Uterus (tissue), 4 donors: ENCODE measurements at places on chromosomes 5 and 9. TPM values are rescaled to one million over a fixed set of nuclear protein-coding genes. Genes with fewer than 3 reads are reported as not detected.

- DNase-seq = peak; percentile 73
Measured at GRCh38 chr9:97510797-97511654, 9.6 kb downstream of the TMOD1 start.

- DNase-seq = no peak
Measured at GRCh38 chr9:109171926-109172325, 4.9 kb upstream of the FRRS1L start.

- no peak for DNase-seq
Measured at GRCh38 chr5:174327317-174327864, 281.9 kb downstream of the NSG2 start.

GRCh38 chr9:90420768-90421513, 221.7 kb downstream of the DIRAS2 start:
- no peak for DNase-seq

CCL28 gene
- 1.0 TPM for total RNA-seq

GRCh38 chr5:16454686-16455085, 10.9 kb downstream of the ZNF622 start:
- no peak for DNase-seq

SNX24 gene
- total RNA-seq = 12.8 TPM

GRCh38 chr5:128764601-128765310, 200.5 kb upstream of the SLC27A6 start:
- no peak for DNase-seq

HTR4 gene
- total RNA-seq = not detected

DNA sequence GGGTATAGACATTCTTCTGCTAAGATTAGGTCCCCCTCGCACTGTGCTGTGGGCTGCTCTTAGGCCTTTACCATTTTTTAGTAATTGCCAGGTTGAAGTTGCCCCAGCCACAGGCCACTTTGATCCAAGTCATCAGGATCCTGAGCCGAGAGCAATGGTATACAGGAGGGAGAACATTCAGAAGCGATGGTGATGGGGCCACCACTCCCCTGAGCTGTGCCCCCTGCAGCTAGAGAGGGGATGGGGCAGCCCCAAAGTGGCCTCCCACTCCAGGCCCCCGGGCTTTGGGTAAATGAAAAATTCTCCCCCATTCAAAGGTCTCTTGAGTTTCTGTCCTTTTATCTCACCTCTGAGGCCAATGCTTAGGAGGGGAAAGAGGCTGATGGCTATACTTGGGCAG, 59.4 kb downstream of the MACROH2A1 start:
- DNase-seq = no peak

LAMC3 gene
- 3.1 TPM for total RNA-seq

SYNPO gene
- total RNA-seq = 11.5 TPM

DNA sequence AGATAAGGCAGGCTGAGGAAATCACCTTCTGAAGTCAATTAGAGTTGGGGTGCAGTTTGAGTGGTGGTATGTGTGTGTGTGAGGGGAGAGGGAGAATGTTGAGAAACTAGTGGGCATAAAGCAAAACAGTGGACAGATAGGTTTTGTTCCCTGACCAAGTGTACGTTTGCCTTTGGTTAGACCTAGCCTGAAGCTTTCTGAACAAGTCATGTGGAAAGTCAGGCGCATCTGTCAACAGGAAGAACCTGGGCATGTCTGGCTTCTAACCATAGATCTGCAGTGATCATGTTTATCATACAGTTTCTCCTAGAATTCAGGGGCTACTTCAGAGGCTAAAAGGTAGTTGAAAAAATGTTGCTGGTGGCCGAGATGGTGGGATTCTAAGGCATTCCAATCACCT, 143.2 kb upstream of the PCA3 start:
- DNase-seq = no peak

SPATA24 gene
- not detected for total RNA-seq

UNC13B gene
- 15.4 TPM for total RNA-seq

DNA sequence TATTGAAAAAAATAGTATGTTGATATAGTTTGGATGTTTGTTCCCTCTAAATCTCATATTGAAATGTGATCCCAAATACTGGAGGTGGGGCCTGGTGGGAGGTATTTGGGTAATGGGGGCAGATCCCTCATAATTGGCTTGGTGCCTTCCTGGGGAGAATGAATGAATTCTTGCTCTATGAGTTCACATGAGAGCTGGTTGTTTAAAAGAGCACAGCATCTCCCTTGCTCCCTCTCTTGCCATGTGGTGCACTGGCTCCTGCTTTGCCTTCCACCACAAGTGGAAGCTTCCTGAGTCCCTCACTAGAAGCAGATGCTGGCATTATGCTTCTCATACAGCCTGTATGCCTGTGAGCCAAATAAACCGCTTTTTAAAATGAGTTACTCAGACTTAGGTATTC, 154.8 kb downstream of the ADAMTS6 start:
- no peak for DNase-seq

- no peak for DNase-seq
Measured at GRCh38 chr5:31886206-31886605, 247.3 kb downstream of the PDZD2 start.

BAAT gene
- total RNA-seq = not detected

- no peak for DNase-seq
Measured at GRCh38 chr9:104618104-104618503, at the start of gene OR13C9. Gene OR13C9 (minus strand): TSS chr9:104618204. CDS start chr9:104618204, 0 bp downstream.

DNA sequence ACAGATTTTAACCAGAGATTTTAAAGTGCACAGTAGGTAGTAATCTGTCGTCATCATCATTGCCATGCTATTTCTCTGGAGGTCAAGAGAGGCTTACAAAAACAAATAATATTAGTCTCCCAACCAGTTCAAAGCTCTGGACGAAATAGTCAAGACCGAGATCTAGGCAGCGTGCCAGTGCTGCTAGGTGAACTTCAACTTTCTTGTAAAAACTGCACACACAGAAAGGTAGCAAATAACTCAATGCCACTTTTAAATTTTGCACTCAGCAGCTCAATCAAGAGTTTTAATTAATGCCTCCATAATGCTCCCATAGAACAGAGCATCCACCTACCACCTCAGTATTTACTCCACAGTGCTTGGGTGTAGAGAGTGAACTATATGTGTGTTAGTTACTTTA, 656.8 kb downstream of the IRX1 start:
- no peak for DNase-seq

DNA sequence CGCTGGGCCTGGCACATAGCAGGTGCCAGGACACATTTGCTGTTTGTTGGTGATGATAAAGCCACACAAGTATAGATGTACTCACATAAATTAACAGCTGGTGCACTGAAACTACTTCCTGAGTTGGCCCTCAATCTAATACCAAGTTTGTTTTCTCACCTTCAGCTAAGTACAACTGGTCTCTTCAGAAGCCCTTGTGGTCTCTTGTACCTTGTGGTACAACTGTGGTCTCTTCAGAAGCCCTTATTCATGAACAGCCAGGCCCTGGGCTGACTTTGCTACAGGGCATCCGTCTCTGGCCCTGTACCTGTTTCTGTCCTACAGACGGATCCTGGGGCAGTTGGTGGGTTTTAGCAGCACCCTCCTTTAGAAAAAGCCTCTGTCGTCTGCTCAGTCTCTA, 81.5 kb downstream of the DAB2IP start:
- no peak for DNase-seq

RLN1 gene
- total RNA-seq = not detected

SPAG8 gene
- total RNA-seq = 6.0 TPM

PCDHGC3 gene
- total RNA-seq = 146 TPM

DMGDH gene
- 2.8 TPM for total RNA-seq

DNA sequence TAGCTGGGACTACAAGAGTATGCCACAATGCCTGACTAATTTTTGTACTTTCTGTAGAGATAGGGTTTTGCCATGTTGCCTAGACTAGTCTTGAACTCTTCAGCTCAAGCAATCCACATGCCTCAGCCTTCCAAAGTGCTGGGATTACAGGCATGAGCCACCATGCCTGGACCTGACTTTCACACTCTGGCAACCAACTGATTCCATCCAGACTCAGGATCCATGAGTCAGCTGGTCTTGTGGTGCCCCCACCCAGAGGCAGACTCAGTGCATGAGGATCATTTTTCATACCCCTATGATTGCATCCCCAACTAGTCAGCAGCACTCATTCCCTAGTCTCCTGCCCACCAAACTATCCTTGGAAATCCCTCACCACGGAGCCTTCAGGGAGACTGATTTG, 375.9 kb downstream of the ANXA1 start:
- DNase-seq = no peak

KIF12 gene
- 1.5 TPM for total RNA-seq

TTC16 gene
- total RNA-seq = 0.67 TPM

RPP25L gene
- 18.1 TPM for total RNA-seq

DNA sequence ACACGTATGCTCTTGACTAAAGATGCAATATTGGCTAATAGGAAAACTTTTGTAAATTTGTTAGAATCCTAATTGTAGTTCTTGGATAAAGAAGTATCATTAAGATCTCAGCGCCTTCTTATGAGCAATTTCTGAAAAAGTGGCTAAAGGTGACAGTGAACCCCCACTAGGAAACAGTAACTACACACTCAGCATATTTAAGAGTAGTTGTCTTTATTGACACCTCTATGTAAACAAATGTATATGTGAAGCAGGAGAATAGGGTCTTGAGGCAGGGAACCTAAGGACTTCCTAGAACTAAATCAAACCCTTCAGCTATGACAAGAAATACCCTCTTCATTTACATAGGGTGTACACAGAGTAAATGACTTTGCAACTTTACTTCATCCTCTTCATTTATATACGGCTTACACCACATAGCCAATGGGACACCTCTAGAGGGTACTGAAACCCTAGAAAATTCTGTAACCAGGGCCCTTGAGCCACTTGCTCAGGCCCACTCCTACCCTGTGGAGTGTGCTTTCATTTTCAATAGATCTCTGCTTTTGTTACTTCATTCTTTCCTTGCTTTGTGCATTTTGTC, 2.8 kb downstream of the NIPSNAP3A start:
- DNase-seq = no peak

NRG2 gene
- 4.5 TPM for total RNA-seq

- no peak for DNase-seq
Measured at GRCh38 chr9:127866535-127866934, 10.9 kb downstream of the AK1 start.

- no peak for DNase-seq
Measured at GRCh38 chr9:71743882-71744281, 24.4 kb downstream of the CEMIP2 start.

FGFR4 gene
- under 0.01 TPM for total RNA-seq

HIGD2A gene
- total RNA-seq = 74.5 TPM

DNA sequence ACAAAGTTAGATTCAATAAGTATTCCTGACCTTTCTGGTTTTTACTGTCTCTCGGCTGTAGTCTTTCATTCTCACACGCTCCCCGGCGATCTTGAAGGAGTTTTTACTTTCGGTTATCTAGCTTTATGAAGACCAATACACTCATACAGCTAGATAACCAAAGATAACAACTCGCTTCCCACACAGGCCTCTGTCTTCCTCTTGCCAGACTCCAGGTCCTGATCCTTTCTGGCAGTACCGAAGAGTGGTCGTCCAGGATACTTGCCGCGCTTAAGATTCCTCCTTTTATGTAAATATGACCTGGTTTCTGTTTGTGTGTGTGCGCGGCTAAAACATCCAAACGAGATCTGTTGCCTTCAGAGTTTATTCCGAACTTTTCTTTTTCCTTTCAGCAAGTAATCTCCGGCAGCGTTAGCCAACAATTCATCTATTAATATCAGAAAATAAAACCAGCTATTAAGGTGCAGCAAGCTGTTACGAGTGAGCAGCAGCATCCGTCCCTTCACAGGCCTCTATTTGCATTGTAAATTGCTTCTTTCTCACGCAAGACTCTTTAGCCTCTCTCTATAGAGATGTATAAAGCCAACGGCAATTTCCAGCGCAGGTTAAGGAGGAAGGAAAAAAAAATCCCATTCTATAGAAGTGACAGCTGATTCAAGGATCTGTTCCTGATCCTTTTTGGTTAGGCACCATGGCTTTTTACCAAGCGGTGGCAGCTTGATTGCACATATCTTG, 216.1 kb downstream of the MEF2C start:
- no peak for DNase-seq

ARHGEF37 gene
- 7.6 TPM for total RNA-seq

- DNase-seq = no peak
Measured at GRCh38 chr9:121876658-121877271, 216.3 kb downstream of the TTLL11 start.

- DNase-seq = no peak
Measured at GRCh38 chr9:91991721-91992341, 41.8 kb upstream of the ROR2 start.

DNA sequence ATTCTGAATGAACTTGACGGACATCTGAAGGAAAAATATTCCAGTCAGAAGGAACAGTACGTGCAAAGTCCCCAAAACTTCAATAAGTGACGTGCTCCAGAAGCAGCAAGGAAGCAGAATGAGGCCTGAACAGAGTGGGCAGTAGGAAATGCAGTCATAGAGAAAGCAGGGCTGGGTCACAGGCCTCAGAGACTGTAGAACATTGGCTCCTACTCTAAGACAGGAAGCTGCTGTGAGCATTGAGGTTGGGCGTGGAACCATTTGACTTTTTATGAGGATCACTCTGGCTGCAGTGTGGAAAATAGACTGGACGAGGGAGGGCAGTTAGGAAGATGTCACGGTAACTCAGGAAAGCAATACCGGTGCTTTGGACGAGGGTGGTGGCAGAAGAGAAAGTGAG, 64.0 kb downstream of the DOCK8 start:
- no peak for DNase-seq

DNA sequence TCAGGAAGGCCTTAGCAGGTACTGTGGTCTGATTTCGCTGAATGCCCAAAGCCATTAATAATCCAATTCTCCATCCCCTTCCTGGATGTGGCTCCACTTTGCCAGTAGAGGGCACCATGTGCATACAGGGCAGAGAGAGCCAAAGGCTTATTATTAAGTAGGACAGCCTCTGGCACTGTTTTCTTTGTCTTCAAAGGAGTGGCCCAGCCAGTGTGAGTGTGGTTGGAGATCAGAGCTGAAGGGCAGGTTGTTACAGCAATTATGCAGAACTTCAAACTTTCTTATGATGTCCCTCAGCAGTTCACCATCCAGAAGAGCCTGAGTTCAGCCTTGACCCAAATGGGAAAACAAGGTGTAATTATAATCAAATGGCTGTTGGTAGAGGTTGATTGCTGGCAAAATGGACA, 38.6 kb upstream of the CEMIP2 start:
- DNase-seq = peak; percentile 22
